ENCODE measurements at places on chromosomes 5 and 9.

GRCh38 chr9:95449016-95449415, 67.8 kb downstream of the PTCH1 start:
- no peak for ATAC-seq

GRCh38 chr5:63194126-63194525, 615.5 kb downstream of the LRRC70 start:
- no peak for ATAC-seq

GRCh38 chr5:1130218-1130946, 18.5 kb upstream of the SLC12A7 start:
- peak; percentile 40 for ATAC-seq

DNA sequence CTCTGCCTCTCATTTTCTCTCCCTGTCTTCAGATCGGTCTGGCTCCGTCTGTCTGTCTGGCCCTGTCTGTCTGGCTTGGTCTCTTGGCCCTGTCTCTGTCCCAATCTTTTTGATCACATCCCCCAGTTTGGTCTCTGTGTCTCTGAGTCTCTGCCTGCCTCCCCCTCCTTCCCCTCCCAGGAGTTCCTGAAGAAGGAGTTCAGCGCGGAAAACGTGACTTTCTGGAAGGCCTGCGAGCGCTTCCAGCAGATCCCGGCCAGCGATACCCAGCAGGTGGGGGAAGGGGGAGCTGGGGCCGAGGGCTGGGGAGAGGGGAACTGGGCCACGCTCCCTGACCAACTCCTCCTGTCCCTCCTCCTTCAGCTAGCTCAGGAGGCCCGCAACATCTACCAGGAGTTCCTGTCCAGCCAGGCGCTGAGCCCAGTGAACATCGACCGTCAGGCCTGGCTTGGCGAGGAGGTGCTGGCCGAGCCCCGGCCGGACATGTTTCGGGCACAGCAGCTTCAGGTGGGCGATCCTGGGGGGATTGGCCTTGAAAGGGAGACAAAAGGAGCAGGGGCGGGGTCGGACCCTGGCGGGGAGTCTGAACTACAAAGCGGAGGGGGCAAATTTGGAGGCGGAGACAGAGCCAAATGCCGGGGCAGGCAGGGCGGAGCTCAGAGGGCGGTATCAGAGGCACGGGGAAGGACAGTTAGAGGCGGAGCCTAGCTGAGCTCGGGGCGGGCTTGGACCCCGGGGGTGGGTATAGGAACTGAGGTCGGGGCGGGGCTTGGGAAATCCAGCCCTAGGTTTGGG, 9.0 kb downstream of the RGS14 start:
- no peak for ATAC-seq

GRCh38 chr9:98146101-98146991, 27.3 kb upstream of the TRIM14 start:
- peak; percentile 77 for ATAC-seq

- peak; percentile 32 for ATAC-seq
Measured at GRCh38 chr5:148653291-148653835, 964 bp downstream of the HTR4 start.

- ATAC-seq = no peak
Measured at GRCh38 chr9:114278881-114279570, 43.9 kb upstream of the ORM1 start.

- peak; percentile 100 for ATAC-seq
Measured at GRCh38 chr5:69166686-69167492, at the start of gene CCNB1. CCNB1 (plus strand) TSS chr5:69167150; CDS start chr5:69167263, 113 bp downstream.

DNA sequence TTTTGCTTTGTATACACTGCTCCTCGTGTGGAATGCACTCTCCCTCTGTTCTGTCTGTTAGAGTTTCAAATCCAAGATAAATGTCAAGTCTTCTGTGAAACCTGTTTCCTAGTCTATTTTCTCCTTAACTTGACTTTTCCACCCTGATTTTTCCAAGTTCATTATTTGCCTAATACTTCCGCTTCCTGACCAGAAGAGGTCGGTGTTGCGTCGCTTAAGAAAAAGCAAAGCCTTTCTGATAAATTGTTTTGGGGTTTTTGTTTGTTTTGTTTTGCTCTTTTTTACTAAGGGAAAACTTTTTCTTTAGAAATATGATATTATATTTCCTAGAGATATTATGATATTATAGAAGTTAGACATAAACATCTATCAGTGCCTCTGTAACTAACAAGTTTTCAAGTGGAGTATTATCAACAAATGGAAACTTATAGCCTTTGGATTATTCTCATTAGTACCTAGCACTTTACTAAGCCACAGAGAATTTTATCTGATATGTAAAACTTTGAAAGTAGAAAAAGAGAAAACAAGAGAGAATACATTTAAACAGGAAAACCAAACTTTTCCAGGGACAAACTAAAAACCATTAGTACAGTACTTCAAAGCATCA, 55.8 kb downstream of the PHAX start:
- ATAC-seq = no peak

- ATAC-seq = no peak
Measured at GRCh38 chr5:115363879-115364278, 67.4 kb upstream of the CCDC112 start.

DNA sequence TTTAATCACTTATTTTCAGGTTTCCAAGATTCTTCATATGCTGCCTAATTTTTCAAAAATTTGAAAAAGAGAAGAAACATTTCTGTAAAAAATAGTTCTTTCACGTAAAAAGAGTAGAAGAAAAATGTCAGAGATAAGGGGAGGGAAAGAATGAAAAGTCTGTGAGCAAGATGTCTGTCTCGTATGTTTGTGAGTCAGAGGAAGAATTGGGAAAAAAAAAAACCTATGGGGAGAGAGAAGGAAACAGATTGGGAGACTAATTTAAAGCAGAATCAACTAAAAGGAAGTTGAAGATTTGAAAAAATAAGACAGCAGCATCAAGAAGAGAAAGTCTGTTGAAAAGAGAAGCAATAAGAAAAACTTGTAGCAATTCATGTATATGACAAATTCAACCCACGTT, 456.3 kb downstream of the HINT1 start:
- no peak for ATAC-seq

Data from stimulated activated memory B cell treated with anti-CD40 and anti-IgM and Interleukin-4, amounts not matched to agents 10 μg/mL and 1 μg/mL and 100 μg/mL, for 72 hours (primary cell).